ENCODE measurements at places on chromosomes 16 and 17. TPM values are rescaled to one million over a fixed set of nuclear protein-coding genes. Genes with fewer than 3 reads are reported as not detected.

Gene KIF19
- not detected for total RNA-seq

Gene SLC13A2
- not detected for total RNA-seq

Gene DNAI2
- total RNA-seq: not detected

Gene MVD
- 341 TPM for total RNA-seq

Gene PLA2G10
- total RNA-seq: not detected

Gene TP53TG3D
- total RNA-seq: not detected

Gene CDH11
- total RNA-seq: 64.1 TPM

Gene ARL5C
- not detected for total RNA-seq

Gene LHX1
- total RNA-seq: not detected

Gene C16orf96
- under 0.01 TPM for total RNA-seq

Gene PNMT
- not detected for total RNA-seq

Gene RRAD
- 7.6 TPM for total RNA-seq

Gene FBXW10
- not detected for total RNA-seq

Gene MMP2
- 101 TPM for total RNA-seq

Gene KRT27
- total RNA-seq: not detected

Gene TMIGD1
- total RNA-seq: not detected

Gene OR2C1
- not detected for total RNA-seq

Gene SF3B3
- total RNA-seq: 144 TPM

Gene TP53TG3F
- not detected for total RNA-seq

Gene SLFN12L
- total RNA-seq: under 0.01 TPM

Gene MBTPS1
- total RNA-seq: 61.2 TPM

Gene AATK
- 0.15 TPM for total RNA-seq

Gene ODAD4
- total RNA-seq: 0.45 TPM

Gene IRX6
- total RNA-seq: not detected

Gene PYDC1
- not detected for total RNA-seq

Gene UBALD1
- 8.6 TPM for total RNA-seq

Gene MT4
- total RNA-seq: not detected

Gene PYY
- total RNA-seq: 0.45 TPM

Gene GGT6
- not detected for total RNA-seq

Gene ATP2A3
- 0.84 TPM for total RNA-seq

Gene TMEM220
- 2.9 TPM for total RNA-seq

Gene RNF222
- not detected for total RNA-seq

Gene P3H4
- total RNA-seq: 48.6 TPM

Gene ENPP7
- not detected for total RNA-seq

Gene CDH8
- total RNA-seq: not detected

Gene BCL6B
- total RNA-seq: 1.0 TPM

Gene ZACN
- total RNA-seq: not detected

Gene CNTNAP4
- total RNA-seq: not detected

Gene APOH
- total RNA-seq: not detected

Gene NXN
- total RNA-seq: 55.4 TPM

Gene TAT
- not detected for total RNA-seq

Gene TMEM114
- not detected for total RNA-seq

Gene NDE1
- 52.5 TPM for total RNA-seq

Data from bronchus fibroblast of lung (primary cell).